ENCODE measurements at places on chromosomes 4 and X.
A peak's percentile ranks its signal among the peaks of the same experiment; 100 is the strongest.

DNA sequence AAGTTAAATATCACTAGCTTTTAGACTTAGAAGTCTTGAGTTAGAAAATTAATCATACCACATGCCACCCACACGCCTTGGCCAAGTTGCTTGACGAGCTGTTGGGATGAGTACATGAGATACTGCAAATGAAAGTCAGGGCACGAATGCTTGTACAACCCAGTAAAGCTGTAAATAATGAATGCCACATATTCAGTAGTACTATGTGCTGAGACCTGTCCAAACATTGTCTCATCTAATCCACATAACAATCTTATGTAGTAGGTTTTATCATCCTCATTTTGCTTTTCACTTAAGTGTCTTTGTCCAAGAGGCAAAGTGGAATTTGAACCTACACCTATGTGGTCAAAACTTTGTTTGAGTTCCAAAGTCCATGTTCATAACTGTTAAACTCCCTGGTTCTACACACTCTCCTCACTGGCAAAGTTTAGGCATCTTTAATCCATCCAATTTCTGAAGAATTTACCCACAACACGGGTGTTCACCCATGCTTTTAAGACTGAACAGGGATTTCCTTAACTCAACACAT is 74.1 kb downstream of the LDB2 start:
- DNase-seq: no peak

GRCh38 chr4:113006632-113007031 is 42.8 kb upstream of the ANK2 start:
- no peak for DNase-seq

- peak; percentile 33 for DNase-seq
Observed at GRCh38 chrX:13131396-13132137, 87.1 kb upstream of the FAM9C start.

DNA sequence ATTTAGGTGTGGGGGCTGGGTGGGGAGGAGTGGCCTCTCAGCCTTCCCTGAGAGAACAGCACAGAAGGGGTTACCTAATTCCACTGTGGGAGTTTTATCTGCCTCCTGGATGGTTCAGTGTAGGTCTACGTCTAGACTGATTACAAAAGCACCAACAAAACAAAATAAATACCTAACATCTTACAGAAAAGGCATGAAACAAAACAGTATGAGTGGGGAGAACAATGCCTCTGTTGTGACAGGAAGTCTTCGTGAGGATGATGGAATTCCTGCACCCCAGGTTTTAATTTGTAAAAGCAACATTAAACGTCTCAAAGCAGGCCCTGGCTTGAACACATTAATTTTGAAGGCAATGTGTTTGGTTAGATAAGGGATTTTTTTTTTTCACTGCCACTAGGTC is 112.1 kb upstream of the GPC4 start:
- peak; percentile 0 for DNase-seq

DNA sequence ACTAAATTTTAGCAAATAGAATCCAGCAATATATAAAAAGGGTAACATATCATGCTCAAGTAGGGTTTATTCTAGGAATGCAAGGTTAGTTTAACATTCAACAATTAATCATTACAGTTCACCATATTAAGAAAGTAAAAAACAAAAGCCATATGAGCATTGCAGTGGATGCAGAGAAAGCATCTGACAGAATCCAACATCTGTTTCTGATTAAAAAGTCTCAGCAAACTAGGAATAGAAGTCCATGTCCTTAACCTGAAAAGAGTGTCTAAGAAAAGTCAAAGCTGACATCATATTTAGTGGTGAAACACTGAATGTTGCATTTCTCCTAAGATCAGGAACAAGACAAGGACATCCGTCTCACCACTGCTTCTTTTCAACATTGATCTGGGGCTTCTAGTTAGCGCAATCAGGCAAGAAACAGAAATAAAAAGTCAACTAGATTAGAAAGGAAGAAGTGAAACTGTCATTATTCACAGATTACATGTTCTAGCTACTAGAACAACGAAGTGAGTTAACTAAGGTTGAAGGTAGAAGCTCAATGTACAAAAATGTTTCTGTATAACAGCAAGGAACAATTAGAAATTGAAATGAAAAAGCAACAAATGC is 49.3 kb downstream of the MRPL1 start:
- DNase-seq: no peak

DNA sequence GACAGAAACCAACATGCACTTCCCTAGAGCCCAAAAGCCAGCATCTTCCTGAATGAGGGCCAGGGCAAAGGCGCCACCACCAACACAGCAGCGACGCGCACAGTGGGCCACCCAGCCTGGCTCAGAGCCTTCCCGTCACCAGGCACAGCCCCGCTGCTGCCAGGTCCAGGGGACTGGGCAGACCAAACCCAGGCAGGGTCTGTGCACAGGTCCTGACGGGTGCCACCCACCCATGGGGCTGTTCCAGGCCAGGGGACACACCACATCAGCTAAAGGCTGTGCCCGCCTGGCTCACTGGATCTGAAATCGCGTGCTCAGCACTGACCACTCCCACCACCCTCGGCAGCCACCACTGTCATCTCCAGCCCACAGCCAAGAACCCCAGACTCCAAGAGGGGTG is 13.8 kb downstream of the FAM53A start:
- DNase-seq: no peak

- DNase-seq: peak; percentile 57
Observed at GRCh38 chrX:56788717-56789122, 59.7 kb downstream of the NBDY start.

DNA sequence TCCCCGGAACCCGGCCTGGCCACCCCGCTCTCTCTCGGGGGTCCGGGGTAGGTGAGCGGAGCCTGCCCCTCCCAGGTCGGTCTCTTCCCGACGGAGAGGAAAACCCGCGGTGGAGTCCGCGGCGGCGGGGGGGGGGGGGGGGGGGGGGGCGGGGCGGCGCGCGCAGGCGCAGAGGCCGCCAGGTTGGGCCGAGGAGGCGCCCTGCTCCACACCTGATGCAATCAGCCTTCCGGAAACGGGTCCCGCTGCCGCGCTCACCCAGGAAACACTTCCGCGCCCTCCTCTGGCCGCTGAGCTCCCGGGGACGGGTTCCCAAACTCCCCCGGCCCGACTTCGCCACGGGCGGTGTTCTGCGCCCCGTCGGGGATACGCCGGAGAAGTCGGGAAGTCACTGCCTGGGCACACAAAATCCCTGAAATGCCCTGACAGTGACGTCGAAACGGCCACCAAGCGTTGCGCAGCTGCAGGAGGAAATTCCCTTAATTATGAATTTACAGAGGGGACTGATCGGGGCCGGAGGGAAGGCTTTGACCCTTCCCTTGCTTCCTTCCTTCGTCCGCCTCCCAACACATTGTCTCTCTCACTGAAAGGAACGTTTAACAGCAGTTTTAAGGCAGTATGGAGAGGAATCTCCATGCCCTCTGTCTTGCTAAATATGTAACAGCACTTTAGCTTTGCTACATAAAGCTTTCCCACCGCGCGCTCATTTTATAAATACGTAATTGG is 2.1 kb upstream of the APBB2 start:
- peak; percentile 72 for DNase-seq

- no peak for DNase-seq
Observed at GRCh38 chr4:11042760-11043159, 358.2 kb upstream of the CLNK start.

GRCh38 chr4:21879187-21879586 is 69.4 kb downstream of the KCNIP4 start:
- DNase-seq: peak; percentile 67

- DNase-seq: no peak
Observed at GRCh38 chrX:13088156-13088487, 43.7 kb upstream of the FAM9C start.

- peak; percentile 52 for DNase-seq
Observed at GRCh38 chr4:71270901-71271300, 67.9 kb upstream of the SLC4A4 start.

- DNase-seq: peak; percentile 96
Observed at GRCh38 chr4:54165438-54165837, 63.7 kb upstream of the PDGFRA start.

DNA sequence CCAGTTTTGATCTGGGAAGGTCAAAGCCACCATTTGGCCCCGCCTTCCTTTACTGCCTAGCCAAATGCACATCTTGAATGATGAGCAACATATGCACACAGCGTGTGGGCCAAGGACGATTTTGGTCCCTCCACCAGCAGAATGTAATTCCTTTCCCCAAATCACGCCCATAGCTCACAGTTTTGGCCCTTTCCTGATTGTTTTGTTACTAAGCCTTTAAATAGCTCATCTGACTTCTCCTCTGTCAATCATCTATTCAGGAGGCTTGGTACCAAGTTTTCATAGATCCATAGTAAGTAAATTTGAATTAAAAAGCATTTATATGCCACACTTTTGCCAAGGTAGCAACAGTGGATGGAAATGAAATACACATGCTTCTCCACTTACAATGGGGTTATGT is 123.3 kb downstream of the NFKB1 start:
- no peak for DNase-seq

DNA sequence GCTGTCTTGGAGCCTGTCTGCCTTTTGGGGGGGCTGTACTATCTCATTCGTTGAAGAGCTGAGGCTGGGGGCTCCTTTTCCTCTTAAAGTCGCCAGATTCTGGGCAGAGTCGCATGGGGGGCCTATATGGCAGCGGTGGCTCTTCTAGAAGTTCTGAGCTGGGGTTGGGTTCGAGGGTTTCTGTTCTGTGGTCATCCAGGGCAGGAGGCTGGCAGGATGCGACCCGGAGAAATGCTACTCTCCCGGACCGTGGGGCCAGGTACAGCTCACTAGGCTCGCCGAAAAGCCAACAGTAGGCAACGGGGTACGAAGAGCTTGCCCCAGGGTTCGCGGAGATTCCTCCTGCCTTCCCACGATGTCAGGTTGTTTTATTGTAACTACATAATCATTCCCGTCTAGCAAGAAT is 1.9 kb upstream of the CITED1 start:
- DNase-seq: no peak

GRCh38 chr4:119735165-119735651 is 106.6 kb upstream of the PDE5A start:
- peak; percentile 59 for DNase-seq

DNA sequence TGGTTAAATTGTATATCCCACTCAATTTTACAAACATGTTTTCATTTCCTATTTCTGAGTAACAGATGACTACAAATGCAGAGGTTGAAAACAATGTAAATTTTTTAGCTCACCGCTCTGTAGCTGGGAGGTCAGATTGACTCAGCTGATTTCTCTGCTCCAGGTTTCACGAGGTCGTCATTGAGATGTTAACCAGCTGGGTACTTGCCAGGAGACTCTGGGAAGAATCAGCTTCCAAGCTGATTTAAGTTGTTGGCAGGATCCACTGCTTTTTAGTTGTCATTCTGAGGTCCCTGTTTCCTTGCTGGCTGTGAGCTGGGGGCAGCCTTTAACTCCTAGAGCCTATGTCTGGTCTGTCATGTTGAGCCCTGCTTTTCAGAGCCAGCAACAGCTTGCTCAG is 864.3 kb upstream of the AGA start:
- DNase-seq: peak; percentile 2

- peak; percentile 93 for DNase-seq
Observed at GRCh38 chr4:123893011-123893981, 496.7 kb downstream of the SPRY1 start.

GRCh38 chr4:84977396-84977795 is 10.9 kb upstream of the WDFY3 start:
- no peak for DNase-seq

- no peak for DNase-seq
Observed at GRCh38 chrX:119757979-119758730, at the start of gene SOWAHD. SOWAHD (plus strand) TSS chrX:119758588; CDS start chrX:119758668, 80 bp downstream.

- DNase-seq: peak; percentile 78
Observed at GRCh38 chr4:173505924-173506518, 24.0 kb downstream of the HAND2 start.

GRCh38 chr4:88878642-88879041 is 178.3 kb downstream of the FAM13A start:
- no peak for DNase-seq

DNA sequence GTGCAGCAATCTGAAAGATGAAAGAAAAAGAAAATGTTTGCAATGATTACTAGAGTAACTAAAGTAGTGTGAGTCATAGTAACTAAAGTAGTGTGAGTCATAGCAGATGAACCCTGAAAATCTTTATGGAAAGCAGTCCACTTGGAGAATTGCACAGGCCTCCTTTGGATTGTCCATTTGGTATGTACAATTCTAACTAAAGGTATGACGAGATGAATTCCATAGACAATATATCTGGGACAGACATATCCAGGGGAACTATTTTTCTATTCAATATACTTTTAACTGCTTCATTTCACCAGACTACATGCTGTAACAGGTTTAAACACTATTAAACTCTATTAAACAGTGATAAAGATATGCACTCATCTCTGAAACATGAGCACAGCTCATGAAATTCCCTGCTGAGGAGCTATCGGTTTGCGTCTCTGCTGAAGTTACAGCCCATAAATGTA is 798.7 kb downstream of the PCDH7 start:
- DNase-seq: peak; percentile 15

- DNase-seq: peak; percentile 44
Observed at GRCh38 chr4:140137671-140138070, 16.3 kb downstream of the MAML3 start.

GRCh38 chr4:65918212-65918611 is 247.9 kb upstream of the EPHA5 start:
- DNase-seq: no peak

- no peak for DNase-seq
Observed at GRCh38 chr4:86569103-86569870, 24.8 kb upstream of the PTPN13 start.

- DNase-seq: no peak
Observed at GRCh38 chr4:177077095-177077971, 232.3 kb upstream of the NEIL3 start.

DNA sequence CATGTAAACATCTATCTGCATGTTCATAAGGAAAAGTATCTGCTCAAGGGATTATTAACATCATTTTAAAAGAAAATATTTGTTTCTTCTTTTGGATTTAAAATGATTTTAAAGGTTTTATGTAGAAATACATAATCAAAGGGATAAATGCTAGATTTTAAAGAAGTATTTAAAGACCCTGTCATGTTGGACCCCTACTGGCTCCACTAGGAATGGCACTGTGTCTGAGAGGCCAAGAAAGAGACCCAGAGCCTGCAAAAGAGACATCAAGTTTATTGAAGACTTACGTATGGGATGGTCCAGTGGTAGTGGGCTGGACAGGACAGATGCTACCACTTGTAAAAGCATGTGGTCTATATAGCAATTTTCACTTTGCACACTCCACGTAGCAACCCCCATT is 78.7 kb upstream of the PCDH18 start:
- DNase-seq: peak; percentile 42

GRCh38 chr4:133483600-133484246 is 334.6 kb downstream of the PCDH10 start:
- DNase-seq: peak; percentile 61

GRCh38 chr4:187294861-187295260 is 571.2 kb upstream of the FAT1 start:
- no peak for DNase-seq

DNA sequence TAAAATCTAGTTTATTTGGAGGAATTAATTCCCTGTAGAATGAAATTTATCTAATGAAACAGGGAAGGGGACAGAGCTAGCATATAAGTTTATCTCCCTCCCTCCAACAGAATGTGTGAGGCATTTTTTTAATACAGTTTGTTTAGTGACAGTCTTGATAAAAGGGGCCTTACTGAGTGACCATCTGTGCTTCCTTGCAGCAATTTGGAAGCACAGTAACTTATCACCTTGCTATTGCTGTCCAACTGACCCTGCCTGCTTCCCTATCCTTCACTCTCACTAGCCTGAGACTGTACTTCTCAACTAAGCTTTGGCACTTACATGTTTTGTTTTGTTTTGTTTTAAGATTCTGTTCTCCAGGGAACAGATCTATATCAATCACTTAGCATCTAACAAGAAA is 31.1 kb upstream of the KCTD8 start:
- no peak for DNase-seq

GRCh38 chr4:13968723-13969122 is 341.2 kb upstream of the BOD1L1 start:
- DNase-seq: no peak
